ENCODE measurements at places on chromosomes 13 and 19.

GRCh38 chr13:54511366-54511765 is 1482.8 kb downstream of the OLFM4 start:
- DNase-seq = no peak

DNA sequence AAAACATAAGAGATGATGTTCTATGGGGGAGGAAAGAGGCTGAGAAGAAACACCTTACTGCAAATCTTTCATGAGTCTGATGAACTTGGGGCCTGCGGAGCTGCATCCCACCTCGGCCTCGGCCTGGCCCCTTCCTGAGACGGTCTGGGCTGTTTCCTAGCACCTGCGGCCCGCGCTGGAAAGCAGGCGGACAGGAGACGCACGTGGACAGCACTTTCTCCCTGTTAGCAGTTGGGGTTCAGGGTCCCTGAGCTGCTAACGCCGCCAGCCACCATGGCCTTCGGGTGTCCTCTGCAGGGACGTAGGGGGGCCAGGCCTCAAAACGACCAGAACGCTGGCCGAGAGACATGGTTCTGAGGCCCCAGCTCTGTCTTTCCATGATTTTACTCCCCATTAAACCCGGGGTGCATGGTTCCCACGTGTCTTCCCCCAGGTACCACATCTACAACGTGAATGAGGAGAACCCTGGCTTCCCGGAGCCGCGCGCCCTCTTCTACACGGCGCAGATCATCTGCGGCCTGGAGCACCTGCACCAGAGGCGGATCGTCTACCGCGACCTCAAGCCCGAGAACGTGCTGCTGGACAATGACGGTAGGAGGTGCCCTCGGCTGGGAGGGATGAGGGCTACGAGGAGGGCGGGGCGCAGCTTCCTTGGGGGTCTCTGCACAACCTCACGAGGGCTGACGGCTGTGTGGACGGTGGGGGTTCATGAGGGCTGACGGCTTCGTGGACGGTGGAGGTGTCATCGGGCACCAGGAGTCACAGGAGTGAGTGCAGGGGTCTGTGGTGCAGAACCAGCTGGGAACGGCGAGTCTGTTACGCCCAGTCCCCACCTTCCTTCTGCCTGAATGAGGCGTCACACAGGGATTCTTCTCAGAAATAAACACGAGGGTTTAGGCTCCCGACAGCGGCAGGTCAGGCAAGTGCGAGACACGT is 4.3 kb downstream of the GRK1 start:
- no peak for DNase-seq

- DNase-seq = no peak
Observed at GRCh38 chr19:53659292-53659691, 27.5 kb downstream of the DPRX start.

- DNase-seq = no peak
Observed at GRCh38 chr13:94261163-94261562, 218.3 kb downstream of the DCT start.

GRCh38 chr13:41200126-41200525 is 5.8 kb upstream of the KBTBD7 start:
- no peak for DNase-seq

DNA sequence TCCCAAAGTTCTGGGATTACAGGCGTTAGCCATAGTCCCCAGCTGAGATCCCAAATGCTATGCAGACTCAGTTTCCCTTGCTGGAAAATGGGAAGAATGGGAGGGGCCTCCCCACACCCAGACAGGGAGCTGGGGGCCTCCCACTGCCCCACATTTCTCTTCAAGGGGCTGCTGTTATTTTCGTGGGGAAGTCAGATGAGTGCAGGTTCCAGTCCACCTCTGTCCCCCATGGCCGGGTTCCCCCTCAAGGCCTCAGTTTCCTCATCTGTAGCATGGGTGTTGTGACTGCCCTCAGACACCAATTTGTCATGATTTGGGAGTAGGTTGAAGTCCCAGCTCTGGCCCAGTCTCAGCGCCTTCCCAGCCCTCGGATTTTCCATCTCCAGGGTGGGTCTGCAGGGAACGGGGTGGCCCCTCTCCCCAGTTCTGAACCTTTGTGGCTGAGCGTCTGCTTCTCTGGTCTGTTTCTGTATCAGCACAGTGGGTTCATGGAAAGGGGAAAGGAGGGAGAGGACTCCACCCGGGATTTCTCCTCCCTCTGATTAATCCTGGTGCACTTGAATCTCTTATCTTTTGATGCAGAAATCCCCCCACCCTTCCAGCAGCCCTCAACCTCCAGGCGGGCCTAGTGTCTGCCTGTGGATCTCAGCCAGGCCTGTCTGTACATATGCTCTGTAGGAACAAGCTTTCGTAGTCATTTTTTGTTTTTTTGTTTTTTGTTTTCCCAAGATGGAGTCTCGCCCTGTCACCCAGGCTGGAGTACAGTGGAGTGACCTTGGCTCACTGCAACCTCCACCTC is 12.2 kb downstream of the NFIC start:
- DNase-seq = no peak

DNA sequence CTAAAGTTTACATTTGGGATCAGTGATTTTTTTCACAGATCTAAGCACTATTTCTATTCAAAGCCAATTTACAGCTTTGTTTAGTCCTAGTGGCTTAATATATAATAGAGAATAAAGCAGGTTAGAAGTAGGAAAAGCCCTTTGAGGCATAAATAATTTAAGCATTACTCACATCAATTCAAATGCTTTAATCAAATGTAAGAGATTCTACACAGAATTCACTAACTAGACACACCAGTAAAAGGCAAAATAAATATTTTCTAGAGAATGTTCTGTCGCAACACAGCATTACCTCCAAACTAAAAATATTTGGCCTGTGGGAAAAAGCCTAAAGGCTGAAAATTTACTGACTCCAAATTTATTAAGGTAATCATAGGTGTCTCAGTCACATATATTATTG is 31.3 kb downstream of the KCTD12 start:
- no peak for DNase-seq

DNA sequence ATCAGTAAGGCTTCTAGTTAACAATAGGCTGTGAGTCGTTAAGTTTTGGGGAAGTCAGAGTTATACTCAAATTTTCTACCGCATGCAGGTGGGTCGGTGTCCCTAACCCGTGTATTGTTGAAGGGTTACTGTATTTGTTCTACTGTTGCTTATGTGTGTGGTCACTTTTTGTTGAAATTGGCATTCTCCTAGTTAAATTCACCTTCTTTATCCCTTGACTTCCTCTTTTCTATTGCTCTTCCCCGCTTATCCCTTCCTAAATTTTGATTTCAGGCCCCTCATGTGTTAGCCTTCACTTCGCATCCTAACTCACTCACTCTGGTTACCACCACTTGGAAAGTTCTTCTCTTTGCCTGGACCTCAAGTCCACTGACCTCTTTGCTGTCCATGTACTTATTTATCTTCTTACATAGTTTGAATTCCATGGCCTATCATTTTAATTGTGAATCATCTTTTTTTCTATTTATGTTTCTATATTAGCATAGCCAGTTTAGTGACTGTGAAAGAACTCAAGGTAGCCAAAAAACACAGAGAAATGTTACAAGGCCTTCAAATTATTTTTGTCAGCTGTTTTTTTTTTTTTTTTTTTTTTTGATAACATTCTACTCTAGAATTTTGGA is 52.9 kb downstream of the NDFIP2 start:
- no peak for DNase-seq
